ENCODE measurements at places on chromosomes 4 and X.

DNA sequence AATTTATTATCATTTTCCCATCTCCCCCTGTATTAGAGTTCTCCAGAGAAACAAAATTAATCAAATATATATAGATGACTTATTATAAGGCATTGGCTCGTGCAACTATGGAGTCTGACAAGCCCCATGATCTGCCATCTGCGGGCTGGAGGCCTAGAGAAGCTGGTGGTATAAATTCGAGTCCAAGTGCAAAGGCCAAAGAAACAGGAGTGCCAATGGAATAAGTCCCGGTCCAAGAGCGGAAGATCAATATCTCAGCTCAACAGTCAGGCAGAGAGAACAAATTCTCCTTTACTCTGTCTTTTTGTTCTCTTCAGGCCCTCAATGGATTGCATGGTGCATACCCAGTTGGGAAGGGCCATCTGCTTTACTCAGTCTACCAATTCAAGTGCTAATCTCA lies 178.8 kb downstream of the NWD2 start:
- DNase-seq, result no peak

DNA sequence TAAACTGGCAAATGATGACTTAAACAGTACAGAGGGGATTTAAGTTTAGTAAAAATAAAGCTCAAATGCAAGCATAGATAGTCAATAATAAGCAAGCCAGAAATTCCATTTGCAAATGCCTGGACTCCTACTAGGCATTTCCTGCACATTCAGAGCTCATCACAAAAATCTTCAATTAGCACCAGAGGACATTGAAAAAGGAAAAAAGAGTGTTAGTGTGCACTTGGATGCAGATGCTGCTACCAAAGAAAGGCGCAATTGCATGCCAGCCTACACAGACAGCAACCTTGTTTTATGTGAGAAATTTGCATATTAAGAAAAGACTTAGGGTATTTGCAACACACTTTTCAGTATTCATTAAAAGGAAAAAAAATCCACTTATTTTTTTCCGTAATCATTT lies 282.1 kb downstream of the GRIA2 start:
- no peak for DNase-seq

GRCh38 chrX:455673-456072 lies 69.0 kb upstream of the PPP2R3B start:
- DNase-seq, result no peak

DNA sequence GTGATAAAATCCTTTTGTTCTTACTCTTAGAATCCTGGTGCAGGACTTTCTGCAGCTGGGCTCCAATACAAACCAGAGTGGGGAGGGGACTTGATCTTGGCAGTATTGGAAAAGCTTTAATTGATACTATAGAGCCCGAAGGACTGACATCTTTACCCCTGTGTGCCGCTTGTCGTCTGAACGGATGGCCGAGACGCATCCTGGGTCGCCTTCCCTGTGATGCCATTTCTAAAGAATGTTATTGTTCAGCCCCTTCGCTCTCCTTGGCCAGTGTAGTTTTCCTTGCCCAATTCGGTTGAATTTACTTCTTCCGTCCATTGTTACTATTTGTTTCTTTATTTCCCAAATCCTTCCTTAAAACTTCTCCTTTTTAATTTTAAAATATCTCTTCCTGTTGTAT lies 80.9 kb downstream of the CLDN34 start:
- no peak for DNase-seq

- DNase-seq, result no peak
Measured at GRCh38 chr4:67475155-67475554, 70.1 kb downstream of the CENPC start.

DNA sequence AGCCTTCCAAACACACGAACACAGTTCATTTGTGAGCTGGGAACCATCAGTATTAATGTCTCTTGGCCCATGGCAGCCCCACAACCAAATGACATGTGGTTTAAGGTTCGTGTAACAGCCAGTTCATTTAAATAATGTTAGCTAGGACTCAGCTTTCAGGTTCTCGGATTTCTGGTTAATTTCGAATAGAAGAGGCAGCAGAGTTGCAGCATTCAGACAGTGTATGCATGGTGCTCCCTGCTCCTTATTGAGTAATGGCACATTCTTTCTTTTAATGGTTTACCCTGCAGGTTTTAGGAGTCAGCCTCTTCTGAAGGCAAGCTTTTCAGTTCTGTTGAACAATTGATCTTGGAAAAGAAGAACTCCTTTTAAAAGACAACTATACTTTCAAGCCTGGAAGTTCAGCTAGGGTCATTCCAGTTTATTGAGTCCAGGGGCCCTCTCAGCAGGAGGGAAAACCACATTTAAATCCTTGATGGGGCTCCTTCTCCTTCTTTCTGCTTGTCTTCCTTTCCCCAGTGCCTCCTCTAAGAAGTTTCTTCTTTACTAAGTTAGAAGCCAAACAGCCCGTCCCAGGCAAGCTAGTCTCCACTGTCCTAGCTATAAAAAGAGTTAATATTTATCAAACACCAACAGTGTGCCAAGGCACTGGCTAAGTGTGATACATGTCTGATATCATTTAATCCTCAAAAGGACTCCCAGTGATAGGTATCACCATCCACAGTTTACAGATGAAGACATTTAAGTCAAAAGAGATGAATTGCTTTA lies 5.0 kb upstream of the RNF175 start:
- DNase-seq, result no peak

- no peak for DNase-seq
Measured at GRCh38 chr4:41315862-41316261, 59.1 kb downstream of the UCHL1 start.

GRCh38 chrX:11285651-11286050 lies 7.6 kb upstream of the AMELX start:
- no peak for DNase-seq

GRCh38 chr4:1249731-1250526 lies 999 bp upstream of the CTBP1 start:
- no peak for DNase-seq

Measured in T follicular helper cell (primary cell).